Stimulated activated CD8-positive, alpha-beta memory T cell treated with anti-CD3 and anti-CD28 coated beads, Interleukin-7, amount 100 ng/mL, for 48 hours (primary cell): ENCODE measurements at places on chromosomes 5 and 9.

DNA sequence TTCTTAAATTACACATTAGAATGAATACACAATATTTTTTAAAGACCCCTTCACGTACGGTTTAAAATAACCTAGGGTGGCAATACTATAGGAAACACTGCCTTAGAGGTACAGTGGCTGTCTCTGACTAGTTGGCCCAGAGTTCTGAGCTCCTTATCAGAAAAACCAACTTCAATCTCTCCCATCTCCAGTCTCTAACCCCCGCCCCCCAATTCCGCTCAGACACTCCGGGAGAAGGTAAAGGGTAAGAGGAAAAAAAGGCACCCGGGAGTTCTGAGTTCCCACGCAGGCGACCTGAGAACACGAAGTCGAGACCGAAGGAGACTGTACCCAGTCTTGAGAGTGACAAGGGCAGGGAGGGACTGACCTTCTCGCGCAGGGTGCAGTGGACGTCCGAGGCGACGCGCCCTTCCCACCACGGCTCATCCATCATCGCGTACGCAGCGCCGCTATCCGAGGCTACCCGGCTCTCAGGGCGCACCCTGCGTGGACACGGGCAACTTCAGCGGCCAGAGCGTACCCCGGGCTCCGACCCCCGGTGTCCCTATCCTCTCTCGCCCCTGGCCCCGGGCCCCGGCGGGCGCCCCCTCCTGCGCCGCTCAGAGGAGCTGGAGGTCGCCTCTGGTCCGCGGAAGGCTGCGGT lies 752 bp downstream of the CCNJL start:
- no peak for DNase-seq

DNA sequence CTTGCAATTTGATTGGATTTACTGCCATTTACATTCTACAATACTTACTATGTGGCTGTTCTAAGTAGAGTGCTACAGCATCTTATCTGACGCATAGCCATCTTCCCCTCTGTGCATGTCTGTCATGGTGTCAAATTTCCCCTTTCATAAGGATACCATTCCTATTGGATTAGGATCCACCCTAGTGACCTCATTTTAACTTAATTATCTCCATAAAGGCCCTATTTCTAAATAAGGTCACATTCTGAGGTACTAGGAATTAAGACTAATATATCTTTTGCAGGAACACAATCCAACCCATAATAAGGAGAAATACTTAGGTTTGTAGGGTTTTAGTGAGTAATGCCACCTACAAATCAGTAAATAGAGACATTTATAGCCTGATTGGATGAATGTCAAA lies 268.0 kb downstream of the ADAMTSL1 start:
- no peak for DNase-seq

GRCh38 chr5:473551-474192 lies 30.7 kb downstream of the EXOC3 start:
- DNase-seq, result no peak

- DNase-seq, result no peak
Measured at GRCh38 chr5:55900068-55900467, 48.9 kb downstream of the IL31RA start.

DNA sequence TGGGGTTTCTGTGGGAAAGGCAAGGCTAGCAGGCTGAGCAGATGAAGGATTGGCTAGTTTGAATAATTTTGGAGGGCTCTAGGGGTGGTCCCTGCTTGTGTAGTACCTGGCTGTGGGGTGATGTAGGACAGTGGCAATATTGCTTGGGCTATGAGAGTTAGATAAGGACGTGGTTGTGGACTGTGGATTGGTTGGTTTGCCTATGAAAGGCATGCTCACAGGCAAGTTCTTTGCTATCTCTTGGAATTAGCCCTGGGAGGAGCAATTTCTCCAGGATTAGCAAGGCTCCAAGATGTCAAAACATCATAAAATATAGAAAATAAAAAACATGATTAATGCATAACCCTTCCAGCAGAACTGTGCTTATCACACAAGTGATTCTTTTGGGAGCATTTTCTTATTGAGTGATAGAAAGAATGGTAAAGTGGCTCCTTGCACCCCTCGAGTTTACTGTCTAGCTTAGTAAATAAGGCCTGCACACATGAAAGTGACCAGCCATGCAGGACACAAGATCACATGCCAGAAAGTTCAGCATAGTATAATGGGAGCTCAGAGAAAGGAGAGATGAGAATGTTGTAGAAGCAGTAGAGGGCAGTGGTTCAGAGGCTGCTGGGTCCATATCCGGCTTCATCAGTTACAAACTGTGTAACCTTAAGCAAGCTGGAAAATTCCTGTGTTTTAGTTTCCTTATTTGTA lies 13.8 kb downstream of the AOPEP start:
- DNase-seq, result no peak

DNA sequence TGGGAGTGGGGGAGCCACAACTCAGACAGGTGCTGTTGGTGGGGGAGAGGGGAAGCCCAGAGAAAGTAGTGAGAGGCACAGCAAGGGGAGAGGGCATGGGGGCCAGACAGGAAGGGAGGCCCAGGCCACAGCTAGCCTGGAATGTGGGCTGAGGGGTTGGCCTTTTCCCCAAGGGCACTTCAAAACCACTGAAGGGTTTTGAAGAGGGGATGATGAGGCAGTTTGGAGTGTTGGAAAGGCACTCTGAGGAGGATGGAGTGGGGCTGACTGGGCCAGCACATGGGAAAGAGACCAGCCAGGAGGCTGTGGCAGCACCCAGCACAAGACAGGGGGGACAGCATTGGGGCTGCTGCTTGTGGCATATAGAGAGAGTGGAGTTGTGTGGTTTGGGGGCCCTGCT lies 3.8 kb downstream of the PSD2 start:
- DNase-seq, result no peak

GRCh38 chr5:78300464-78301045 lies 6.1 kb upstream of the AP3B1 start:
- DNase-seq, result no peak

GRCh38 chr5:108436696-108437095 lies 54.8 kb upstream of the FBXL17 start:
- no peak for DNase-seq

DNA sequence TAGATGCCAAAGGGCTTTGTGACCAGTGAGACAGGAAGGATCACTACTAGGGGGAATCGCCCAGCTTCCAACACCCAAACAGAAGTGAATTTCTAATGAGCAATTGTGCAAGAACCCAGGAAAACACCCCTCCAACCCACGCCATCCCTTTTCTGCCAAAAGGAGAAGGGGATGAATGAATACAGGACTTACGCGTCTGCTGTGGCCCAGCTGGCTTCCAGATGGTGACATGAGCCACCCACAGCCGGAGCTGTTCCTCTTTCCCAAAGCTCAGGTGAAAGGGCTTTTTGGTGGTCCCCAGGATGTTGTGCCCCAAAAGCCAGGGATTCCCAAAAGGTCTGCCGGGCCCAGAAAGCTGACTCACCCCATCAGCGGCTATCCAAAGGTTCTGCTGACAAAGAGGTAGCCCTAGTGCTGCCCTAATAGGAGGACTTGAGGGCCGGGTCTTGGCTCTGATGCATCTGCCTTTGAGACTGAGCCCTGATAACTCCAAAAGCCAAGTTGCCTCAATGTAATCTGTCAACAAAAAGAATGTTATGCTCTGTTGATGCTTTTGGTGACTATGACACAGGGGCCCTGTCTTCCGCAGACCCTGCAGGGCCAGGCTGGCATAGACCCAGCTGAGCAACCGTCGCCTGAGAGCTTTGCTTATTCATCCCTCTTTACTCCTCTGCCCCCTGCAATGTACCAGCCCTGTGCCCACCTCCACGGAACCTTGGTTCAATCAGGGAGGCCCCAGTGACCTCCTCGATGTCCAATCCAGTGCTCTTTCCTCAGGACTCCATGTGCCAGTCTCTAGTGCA lies 14.5 kb downstream of the GSN start:
- DNase-seq, result no peak

DNA sequence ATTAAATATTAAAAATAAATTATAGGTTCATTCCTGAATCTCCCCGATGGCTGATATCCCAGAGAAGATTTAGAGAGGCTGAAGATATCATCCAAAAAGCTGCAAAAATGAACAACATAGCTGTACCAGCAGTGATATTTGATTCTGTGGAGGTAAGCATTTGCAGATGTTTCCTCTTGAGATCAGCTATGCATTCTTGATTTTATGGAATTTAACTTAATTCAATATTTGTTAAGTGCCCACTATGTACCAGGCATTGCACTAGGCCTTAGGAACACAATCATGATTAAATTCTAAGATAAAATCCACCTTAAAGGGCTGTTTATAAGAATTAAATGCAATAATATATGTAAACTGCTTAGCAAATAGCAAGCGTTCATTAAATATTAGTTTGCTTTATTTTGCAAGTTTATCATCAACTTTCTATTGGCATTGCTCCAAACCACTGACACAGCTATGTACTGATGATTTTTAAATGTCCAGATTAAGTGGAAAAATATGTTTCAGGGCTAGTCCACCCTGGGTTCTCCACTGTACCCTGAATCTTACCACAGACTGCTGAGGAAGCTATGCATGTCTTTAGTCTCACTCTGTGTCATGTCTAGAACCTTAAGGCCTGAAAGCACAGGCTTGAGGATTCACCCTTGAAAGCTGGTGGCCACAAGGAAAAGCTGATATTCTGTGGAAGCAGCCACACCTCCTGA lies 33.2 kb downstream of the SLC22A4 start:
- no peak for DNase-seq

- DNase-seq, result no peak
Measured at GRCh38 chr9:2389404-2389803, 232.2 kb upstream of the VLDLR start.

- no peak for DNase-seq
Measured at GRCh38 chr9:136551401-136552116, 5.7 kb upstream of the NOTCH1 start.

DNA sequence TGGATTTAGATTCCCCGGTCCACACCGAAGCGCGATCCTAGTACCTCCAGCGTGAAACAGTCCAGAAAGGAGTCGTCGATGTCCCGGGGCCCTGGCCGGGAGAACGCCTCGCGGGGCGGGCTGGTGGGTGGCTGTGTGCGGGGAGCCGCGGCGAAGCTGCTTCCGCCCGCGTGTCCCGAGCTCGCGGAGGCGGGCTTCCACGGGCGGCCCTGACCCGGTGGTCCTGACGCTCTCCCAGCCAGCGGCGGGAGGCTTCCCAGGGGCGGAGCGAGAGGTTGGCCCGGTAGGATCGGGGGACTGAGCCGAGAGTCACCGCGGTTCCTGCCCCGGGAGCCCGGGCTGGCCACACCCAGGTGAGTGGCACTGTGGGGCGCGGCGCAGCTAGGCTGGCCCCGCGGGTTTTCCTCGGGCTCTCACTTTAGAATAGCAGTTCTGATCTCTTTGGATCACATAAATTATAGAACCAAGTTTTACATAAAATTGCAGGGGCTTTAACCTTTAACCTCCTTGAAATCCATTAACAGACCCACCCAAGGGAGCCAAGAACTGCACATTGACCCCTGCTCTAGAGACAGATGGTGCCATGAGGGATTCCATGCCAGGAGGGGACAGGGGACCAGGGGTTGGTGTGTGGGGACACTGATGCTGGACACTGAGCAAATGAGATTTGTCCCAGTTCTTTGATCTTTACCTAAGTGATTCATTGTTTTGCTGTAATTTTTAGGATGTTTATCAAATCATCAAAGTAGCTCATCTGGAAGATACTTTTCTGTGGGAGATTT lies 29.2 kb upstream of the IL31RA start:
- DNase-seq, result no peak

DNA sequence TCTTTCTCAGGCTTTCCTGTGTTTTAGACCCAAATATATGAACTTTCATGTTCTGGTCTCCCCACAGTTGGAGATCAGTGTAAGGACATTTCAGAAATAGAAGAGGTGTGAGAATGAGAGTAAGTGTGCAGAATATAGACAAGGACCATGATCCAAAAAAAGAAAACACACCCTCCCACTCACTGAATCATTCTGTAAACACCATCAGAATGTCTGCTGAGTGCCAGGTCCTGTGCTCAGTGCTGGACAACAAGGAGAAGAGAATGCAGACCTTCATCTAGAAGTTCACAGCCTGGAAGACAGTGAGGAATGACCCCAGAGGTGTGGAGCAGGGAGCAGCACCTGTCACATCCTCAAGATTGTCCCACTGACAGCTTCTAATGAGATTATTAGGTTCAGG lies 19.1 kb upstream of the SH3RF2 start:
- DNase-seq, result no peak

- DNase-seq, result no peak
Measured at GRCh38 chr5:111259636-111260035, 35.5 kb downstream of the CAMK4 start.

DNA sequence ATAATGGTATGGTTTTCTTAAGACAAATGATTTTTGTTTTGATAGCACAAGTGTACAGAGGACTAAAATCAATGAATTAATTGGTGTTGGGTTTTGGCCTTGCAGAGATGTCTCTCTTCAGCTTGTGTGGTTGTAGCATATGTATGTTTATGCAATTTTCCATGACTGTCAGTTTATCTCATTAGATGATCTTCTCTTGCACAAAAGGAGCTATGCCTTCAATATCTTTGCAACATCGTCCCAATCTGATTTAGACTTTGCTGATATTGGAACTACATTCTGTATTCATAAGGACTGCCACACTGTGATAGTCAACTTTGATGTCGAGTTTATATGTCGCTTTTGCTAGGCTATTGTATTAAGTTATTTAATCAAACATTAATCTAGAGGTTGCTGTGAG lies 140.0 kb upstream of the TAF11L2 start:
- DNase-seq, result no peak

DNA sequence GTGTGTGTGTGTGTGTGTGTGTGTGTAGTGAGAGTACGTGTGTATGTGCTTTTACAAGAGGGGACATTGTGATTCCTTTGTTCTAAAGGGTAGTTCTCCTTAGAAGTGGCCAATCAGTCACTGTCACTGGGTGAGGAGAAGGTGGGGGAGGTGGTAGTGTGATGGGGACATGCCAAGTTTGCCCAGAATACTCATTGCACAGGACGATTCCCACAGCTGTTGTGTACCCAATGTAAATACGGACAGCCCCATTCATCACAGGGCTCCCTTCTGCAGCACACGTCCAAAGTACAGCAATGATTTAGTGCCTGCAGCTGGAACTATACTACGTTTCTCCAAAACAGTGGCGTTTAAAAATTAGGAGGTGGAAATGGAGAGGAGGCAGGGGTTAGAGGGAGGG lies 287.8 kb downstream of the TLR4 start:
- no peak for DNase-seq

DNA sequence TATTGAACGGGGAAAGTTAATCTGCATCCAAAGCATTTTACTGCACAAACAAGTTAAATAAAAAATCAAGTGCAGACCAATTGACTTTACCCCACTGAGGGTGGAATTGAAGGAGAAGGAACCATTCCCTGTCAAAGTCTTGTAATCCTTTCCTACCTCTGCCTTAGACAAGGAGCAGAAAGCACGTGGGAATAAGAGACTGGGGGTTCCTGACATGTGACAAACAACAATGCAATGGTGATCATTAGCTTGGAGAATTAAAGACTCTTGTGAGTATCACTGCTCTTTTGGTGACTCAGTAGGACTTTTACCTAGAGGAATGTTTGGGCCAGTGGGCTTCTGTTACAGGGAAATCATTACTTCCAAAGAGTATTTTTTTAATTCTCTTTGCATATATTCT lies 779.5 kb downstream of the TLR4 start:
- DNase-seq, result no peak

- no peak for DNase-seq
Measured at GRCh38 chr9:91425271-91425670, 1.6 kb upstream of the NFIL3 start.

- DNase-seq, result no peak
Measured at GRCh38 chr5:157956271-157956885, 97.4 kb upstream of the CLINT1 start.
